ENCODE measurements at places on chromosomes 3 and 15.
A peak's percentile ranks its signal among the peaks of the same experiment; 100 is the strongest.

DNA sequence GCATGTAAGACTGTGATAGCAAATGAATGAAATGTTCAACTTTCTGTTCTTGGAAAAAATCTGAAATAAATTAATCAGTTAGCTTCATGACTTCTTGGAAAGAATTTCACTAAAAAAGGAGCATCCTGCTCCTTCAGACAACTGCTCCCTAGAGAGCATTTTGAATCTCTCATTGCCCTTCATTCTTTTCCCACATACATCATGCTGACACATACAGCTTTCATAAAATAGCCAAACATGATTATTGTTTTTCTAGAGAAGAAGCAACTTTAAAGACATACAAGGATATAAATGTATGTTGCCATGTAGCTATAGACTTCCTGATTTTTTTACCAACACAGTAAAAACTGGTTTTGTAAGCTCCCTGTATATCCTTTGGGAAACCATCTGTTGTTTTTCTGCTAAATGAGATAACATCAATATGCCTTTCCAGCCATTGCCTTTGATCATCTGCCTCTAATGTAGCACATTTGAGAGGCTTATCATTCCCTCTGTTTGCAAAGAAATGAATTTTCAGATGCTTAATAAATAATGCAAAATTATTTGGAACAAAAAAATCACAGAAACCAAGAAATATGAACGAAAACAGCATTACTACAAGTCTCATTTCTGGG is 248.2 kb upstream of the GPR149 start:
- no peak overlapping the region for H3K4me3 ChIP-seq
- no peaks in the 10 kb centered on the region for H3K4me1 ChIP-seq
- H3K36me3 ChIP-seq: no peaks in the 10 kb centered on the region
- no peak overlapping the region for H3K27ac ChIP-seq
- no peaks in the 10 kb centered on the region for H3K27me3 ChIP-seq

DNA sequence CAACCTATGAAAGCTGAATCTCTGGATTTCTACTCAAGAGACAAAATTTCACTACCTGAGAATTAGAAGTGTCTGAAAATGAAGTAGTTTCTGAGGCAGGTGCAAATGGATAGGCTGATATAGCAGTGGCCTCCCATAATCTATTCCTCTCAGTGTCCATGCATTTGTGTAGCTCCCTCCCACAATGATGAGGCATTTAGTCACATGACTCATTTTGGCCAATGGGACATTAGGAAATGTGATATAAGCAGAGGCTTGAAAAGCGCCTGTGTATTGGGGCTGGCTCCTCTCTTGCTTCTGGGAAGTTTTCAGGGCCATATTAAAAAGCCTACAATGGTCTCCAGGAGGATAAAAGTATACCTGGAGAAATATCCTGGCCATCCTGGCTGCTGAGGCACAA is 79.7 kb upstream of the MRPL3 start:
- H3K4me1 ChIP-seq: no peaks in the 10 kb centered on the region
- DNase-seq: no peak
- H3K27me3 ChIP-seq: no peaks in the 10 kb centered on the region
- H3K36me3 ChIP-seq: no peaks in the 10 kb centered on the region
- H3K4me3 ChIP-seq: no peak overlapping the region

DNA sequence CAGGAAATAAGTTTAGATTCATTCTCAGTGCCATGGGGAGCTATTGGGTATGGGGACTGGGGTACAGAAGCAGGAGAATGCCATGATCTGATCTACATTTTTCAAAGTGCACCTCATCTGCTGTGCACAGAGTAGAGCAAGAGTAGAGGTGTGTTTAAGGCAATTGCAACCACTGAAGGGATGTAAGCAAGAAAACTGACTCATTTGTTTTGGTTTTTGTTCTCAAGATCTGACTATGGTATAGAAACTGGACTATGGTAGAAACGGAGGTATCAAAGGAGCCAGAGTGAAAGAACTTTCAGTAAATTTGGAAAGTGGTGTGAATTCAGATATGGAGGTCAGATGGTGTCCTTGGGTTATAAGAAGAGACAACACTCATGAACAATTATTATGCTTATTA is 86.2 kb upstream of the CMSS1 start:
- no peak overlapping the region for H3K4me3 ChIP-seq
- no peaks in the 10 kb centered on the region for H3K27me3 ChIP-seq
- no peaks in the 10 kb centered on the region for H3K4me1 ChIP-seq
- no peaks in the 10 kb centered on the region for H3K36me3 ChIP-seq
- no peak for DNase-seq

GRCh38 chr15:94327356-94327936 is 96.1 kb downstream of the MCTP2 start:
- H3K27ac ChIP-seq: no peak overlapping the region
- H3K27me3 ChIP-seq: no peaks in the 10 kb centered on the region
- no peaks in the 10 kb centered on the region for H3K36me3 ChIP-seq
- DNase-seq: no peak
- H3K4me1 ChIP-seq: no peaks in the 10 kb centered on the region

GRCh38 chr3:12705981-12706380 is 42.1 kb upstream of the RAF1 start:
- no peak overlapping the region for H3K4me3 ChIP-seq
- no peaks in the 10 kb centered on the region for H3K36me3 ChIP-seq
- no peaks in the 10 kb centered on the region for H3K4me1 ChIP-seq
- DNase-seq: no peak

GRCh38 chr3:181718987-181719911 is 7.5 kb downstream of the SOX2 start:
- H3K27ac ChIP-seq: no peak overlapping the region
- DNase-seq: no peak
- H3K36me3 ChIP-seq: no peaks in the 10 kb centered on the region
- H3K4me1 ChIP-seq: no peaks in the 10 kb centered on the region

GRCh38 chr3:16906682-16907081 is 21.9 kb downstream of the PLCL2 start:
- no peak for DNase-seq
- H3K27me3 ChIP-seq: no peaks in the 10 kb centered on the region
- no peak overlapping the region for H3K4me3 ChIP-seq

DNA sequence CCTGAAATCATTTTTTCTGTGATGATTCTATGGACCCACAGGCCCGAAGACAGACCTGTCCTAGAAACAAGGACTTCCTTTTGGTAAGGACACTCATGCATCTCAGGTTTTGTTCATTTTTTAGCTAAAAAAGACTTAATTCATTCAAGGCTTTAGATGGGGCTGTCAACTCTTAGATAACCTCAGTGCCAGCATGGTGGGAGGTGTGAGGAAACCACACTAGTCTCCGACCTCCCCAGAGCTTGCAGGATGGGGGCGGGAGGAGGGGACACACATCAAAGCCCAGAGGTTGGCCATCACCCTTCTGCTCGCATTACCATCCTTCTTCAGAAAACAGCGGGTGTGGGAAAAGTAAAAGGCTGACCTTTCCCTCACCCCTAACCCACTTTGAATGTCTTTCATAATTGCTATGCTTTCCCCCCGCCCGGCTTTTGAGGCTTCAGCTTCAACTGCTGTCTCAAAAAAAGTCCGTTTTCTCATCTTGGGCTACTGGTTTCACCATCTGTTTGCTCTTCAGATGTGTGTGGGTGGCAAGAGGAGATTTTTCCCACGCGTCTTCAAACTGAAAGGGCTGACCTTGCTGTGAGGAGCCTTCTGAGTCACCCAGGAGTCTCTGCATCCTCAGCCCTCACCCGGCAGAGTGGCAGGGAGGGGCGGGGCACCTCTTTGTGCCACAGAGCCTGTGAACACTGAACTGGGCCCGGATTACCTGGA is 27.6 kb upstream of the CXCR6 start:
- peaks cover 49% of the 10 kb centered on the region for H3K4me1 ChIP-seq
- peak; percentile 62 for DNase-seq
- H3K36me3 ChIP-seq: peaks cover 28% of the 10 kb centered on the region
- H3K4me3 ChIP-seq: peak overlapping the region; percentile 48

DNA sequence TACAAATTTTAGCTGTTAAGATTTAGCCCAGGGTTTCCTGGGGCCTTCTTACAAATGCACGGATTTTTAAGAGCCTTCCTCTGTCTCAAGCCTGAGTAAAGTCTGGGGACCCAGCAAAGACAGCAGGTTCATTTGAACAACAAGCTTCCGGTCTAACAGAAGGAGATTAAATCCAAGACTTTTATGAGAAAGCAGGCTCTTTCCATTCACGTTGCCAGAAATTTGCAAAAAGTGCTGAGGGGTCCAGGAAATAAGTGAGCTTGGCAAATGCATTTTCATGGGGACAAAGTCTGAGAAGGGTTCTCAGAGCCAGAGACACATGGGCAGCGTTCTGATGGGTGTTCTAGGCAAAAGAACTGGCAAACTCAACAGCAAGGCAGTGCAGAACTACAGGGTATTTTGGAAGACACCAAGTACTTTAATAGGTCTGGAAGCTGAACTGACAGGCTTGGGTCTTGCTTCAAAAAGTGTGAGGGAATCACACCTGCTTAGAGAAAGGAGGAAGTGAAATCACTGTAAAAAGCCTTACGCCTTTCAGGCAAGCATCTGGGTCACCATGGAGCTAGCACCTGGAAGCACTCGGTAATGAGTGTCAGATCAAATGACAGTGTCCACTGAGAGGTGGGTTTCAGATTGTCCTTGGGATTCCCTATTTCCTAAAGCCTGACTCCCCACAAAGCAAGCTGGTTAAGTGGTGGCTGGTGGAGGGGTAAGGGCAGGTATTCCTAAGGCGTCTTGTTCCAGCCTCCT is 115.8 kb upstream of the ARHGEF3 start:
- H3K4me3 ChIP-seq: peak overlapping the region; percentile 7
- no peaks in the 10 kb centered on the region for H3K27me3 ChIP-seq
- H3K36me3 ChIP-seq: no peaks in the 10 kb centered on the region
- H3K27ac ChIP-seq: peak overlapping the region; percentile 75
- peaks cover 46% of the 10 kb centered on the region for H3K4me1 ChIP-seq
- DNase-seq: no peak

GRCh38 chr3:174002543-174002942 is 605.0 kb downstream of the NLGN1 start:
- H3K36me3 ChIP-seq: no peaks in the 10 kb centered on the region
- no peak overlapping the region for H3K4me3 ChIP-seq
- no peak overlapping the region for H3K27ac ChIP-seq

GRCh38 chr3:44175070-44175469 is 66.6 kb upstream of the TOPAZ1 start:
- no peak for DNase-seq
- H3K27me3 ChIP-seq: peaks cover 18% of the 10 kb centered on the region
- H3K36me3 ChIP-seq: no peaks in the 10 kb centered on the region
- H3K4me1 ChIP-seq: no peaks in the 10 kb centered on the region
- no peak overlapping the region for H3K27ac ChIP-seq

- no peaks in the 10 kb centered on the region for H3K27me3 ChIP-seq
- no peaks in the 10 kb centered on the region for H3K4me1 ChIP-seq
- no peak for DNase-seq
Measured at GRCh38 chr3:39990532-39990931, 181.1 kb downstream of the MYRIP start.

Measured in T-cell (primary cell).